ACHN (cell line): ENCODE measurements at places on chromosomes 1 and 21.

GRCh38 chr1:162171111-162171510 is 101.6 kb downstream of the NOS1AP start:
- DNase-seq: no peak

DNA sequence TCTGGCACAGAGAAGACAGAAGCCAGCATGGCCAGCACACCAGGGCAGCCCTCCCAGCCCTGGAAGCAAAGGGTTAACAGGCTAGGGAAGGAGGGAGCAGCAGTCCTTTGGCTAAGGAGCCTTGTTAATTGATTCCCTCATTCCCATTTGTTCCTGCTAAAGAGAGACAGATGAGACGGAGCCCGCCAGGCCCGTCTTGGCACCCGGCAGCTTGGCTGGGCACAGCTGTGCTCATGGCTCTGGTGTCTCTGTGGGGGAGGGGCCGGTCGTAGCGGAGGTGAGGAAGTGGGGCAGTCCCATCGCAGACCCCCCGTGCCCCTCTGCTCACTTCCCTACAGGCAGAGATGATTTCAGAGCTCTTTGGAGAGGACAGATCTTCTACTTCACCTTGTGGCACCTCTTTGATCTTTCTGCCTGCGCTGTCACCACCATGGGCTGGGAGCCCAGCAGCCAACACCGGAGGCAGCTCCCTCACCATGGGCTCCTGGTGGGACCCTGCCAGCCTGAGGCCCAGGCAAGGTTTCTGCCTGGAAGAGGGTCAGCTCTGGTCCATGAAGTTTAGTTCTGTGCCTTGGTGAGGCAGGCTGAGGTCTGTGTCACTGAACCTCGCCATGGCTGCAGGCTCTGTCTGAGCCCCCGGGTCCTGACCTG is 38.0 kb downstream of the FOXO6 start:
- no peak for DNase-seq

- no peak for DNase-seq
These were observed 23.2 kb downstream of the ITGB2 start for GRCh38 chr21:44897326-44898010.

GRCh38 chr1:107132780-107133179 is 8.1 kb upstream of the NTNG1 start:
- no peak for DNase-seq

DNA sequence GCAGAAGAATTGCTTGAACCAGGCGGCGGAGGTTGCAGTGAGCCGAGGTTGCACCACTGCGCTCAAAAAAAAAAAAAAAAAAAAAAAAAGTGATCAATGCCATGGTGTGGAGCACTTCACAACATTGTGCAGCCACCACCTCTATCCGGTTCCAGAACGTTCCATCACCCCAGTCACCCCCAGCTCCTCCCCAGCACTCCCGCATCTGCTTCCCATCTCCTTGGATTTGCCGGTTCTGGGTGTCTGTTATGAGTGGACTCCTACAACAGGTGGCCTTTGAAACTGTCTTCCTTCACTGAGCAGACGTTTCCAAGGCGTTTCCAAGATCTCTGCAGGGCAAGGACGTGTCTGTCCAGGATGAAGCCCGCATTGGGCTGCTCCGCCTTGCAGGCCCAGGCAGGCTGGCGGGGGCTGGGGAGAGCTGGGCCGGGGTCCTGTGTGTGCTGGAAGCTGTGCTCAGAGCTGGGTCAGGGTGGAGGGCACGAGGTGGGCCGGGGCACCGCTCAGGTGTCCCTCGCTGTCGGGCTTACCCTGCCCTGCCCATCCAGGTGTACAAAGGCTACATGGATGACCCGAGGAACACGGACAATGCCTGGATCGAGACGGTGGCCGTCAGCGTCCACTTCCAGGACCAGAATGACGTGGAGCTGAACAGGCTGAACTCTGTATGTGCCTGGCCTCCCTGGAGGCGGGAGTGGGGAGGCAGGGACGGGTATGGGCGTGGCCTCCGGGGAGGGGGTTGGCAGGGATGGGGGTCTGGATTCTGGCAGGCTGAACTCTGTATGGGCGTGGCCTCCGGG is 14.9 kb upstream of the LRRC3 start:
- DNase-seq: no peak
